ENCODE measurements at places on chromosomes 16 and 17. TPM values are rescaled to one million over a fixed set of nuclear protein-coding genes. Genes with fewer than 3 reads are reported as not detected.

Gene NOTUM
- 4.1 TPM for total RNA-seq

Gene CEP295NL
- total RNA-seq: 1.4 TPM

Gene RAB26
- total RNA-seq: 0.40 TPM

Gene SP2
- 2.0 TPM for total RNA-seq

Gene FSCN2
- total RNA-seq: 2.8 TPM

Gene PROCA1
- total RNA-seq: 0.80 TPM

Gene TIMP2
- total RNA-seq: 94.8 TPM

Gene CHST4
- total RNA-seq: 0.04 TPM

Gene ARHGAP27
- 7.1 TPM for total RNA-seq

GRCh38 chr16:70267516-70267915 lies 15.8 kb upstream of the EXOSC6 start:
- H3K36me3 ChIP-seq: peaks cover 75% of the 10 kb centered on the region
- no peaks in the 10 kb centered on the region for H3K4me1 ChIP-seq
- H3K4me3 ChIP-seq: no peak overlapping the region

DNA sequence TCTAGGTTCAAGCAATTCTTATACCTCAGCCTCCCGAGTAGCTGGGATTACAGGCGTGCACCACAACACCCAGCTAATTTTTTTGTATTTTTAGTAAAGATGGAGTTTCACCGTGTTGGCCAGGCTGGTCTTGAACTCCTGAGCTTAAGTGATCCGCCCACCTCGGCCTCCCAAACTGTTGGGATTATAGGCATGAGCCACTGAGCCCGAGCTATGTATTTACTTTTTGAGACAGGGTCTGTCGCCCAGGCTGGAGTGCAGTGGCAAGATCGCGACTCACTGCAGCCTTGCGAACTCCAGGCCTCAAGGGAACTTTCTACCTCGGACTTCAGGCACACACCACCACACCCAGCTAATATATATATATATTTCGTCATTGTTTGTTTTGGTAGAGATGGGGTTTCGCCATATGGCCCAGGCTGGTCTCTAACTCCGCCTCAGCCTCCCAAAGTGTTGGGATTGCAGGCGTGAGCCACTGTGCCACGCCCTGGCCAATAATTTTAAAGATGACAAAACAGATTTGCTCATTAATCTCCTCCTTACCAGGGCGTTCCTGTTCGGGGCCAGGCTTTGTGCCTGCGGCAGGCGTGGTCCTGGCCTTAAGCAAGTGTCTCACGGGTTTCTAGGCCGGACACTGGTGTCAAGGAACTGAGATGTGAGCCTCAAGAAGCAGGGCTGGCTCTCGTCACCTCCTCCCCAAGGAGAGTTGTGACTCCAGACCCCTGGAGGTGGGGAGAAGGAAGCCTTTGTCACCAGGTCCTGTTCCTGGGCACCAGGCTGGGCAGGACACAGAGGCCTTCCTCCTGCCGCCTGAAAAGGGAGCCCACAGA lies 4.3 kb upstream of the NPW start:
- peak overlapping the region; percentile 29 for H3K27ac ChIP-seq
- peaks cover 17% of the 10 kb centered on the region for H3K27me3 ChIP-seq
- no peaks in the 10 kb centered on the region for H3K36me3 ChIP-seq
- peaks cover 26% of the 10 kb centered on the region for H3K4me1 ChIP-seq
- H3K4me3 ChIP-seq: no peak overlapping the region

DNA sequence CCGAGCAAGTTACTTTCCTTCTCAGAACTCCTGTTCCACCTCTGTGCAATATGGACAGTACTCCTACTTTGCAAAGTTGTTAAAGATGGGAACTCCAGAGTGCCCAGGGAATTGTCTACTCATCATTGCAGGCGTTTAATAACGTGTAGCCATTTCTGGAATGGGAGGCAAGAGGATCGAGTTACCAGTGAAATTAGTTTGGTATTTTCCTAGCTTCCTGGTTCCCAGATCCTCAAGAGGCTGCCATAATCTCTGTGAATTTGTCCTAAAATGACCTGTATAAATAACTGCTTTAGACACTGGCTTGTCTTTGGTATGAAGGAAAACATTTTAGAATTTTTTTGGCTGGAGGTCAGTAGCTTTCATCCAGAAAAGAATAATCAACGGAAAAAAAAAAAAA lies 27.7 kb downstream of the WWOX start:
- DNase-seq: peak; percentile 88
- H3K4me3 ChIP-seq: no peak overlapping the region
- H3K27ac ChIP-seq: no peak overlapping the region

- DNase-seq: no peak
- no peak overlapping the region for H3K4me3 ChIP-seq
- H3K27me3 ChIP-seq: peaks cover 33% of the 10 kb centered on the region
- no peak overlapping the region for H3K27ac ChIP-seq
Measured at GRCh38 chr16:1993731-1994131, 4.0 kb downstream of the SYNGR3 start.

GRCh38 chr16:9380221-9380620 lies 288.8 kb downstream of the HAPSTR1 start:
- no peaks in the 10 kb centered on the region for H3K4me1 ChIP-seq
- no peaks in the 10 kb centered on the region for H3K27me3 ChIP-seq
- H3K27ac ChIP-seq: no peak overlapping the region
- DNase-seq: no peak
- H3K36me3 ChIP-seq: no peaks in the 10 kb centered on the region

DNA sequence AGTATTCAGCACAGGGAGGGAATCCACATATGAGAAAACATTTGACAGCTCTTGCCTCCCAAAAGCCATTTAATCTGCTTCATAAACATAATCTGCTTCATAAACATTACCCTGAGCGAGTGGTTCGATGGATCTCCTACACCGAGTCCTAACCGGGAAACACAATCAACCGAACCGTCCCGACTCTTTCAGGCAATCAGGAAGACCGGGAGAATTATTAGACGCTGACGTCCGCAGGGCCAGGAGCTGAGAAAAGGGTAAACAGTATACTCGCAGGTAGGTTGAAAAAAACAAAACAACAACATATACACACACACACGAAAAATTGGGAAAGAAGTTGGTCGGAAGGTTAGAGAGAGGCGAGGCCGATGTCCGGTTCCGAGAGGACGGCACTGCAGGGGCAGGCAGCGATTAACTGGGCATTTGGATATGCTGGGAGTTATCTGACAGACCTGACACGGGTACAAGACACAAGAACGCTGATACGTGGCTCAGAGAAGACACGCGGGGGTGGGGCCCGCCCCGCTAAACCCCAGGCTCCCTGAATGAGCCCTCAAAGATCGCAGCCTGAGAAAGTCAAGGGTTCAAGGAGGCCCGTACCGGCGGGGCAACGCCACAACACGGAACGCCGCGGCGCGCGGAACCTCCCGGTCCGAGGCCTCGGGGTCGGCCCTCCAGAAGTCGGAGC lies 585 bp downstream of the AP1G1 start:
- peaks cover 5% of the 10 kb centered on the region for H3K36me3 ChIP-seq
- no peaks in the 10 kb centered on the region for H3K27me3 ChIP-seq
- peaks cover 5% of the 10 kb centered on the region for H3K4me1 ChIP-seq
- peak overlapping the region; percentile 78 for H3K4me3 ChIP-seq
- peak; percentile 56 for DNase-seq

DNA sequence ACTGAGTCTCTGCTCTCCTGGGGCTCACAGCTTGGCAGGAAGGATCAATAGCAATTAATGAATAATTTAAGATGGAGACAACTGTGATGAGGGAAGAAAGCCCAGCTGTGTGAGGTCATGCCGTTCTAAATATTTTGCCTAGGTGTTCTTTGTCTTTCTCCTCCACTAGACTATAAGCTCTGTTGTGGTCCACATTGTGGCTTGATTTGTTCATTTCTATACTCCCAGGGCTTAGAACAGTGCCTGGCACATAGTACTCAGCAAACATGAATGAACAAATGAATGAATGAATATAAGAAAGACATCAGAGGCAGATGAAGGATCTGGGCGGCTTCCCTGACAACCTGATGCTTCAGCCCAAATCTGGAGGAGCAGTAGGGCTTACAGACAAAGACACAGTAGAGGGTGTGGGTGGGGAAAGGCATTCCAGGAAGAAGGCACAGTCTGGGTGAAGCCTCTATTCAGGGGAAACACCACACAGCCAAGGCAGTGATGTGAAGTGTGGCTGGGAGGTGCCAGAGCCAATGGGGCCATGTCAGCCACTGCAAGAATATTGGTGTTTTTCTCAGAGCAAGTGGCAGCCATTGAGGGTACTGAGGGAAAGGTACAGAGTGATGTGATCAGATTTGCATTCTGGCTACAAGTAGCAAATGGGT lies 8.3 kb downstream of the CDH13 start:
- H3K4me1 ChIP-seq: peaks cover 42% of the 10 kb centered on the region
- peaks cover 2% of the 10 kb centered on the region for H3K36me3 ChIP-seq
- DNase-seq: no peak
- H3K27ac ChIP-seq: peak overlapping the region; percentile 74
- no peak overlapping the region for H3K4me3 ChIP-seq

DNA sequence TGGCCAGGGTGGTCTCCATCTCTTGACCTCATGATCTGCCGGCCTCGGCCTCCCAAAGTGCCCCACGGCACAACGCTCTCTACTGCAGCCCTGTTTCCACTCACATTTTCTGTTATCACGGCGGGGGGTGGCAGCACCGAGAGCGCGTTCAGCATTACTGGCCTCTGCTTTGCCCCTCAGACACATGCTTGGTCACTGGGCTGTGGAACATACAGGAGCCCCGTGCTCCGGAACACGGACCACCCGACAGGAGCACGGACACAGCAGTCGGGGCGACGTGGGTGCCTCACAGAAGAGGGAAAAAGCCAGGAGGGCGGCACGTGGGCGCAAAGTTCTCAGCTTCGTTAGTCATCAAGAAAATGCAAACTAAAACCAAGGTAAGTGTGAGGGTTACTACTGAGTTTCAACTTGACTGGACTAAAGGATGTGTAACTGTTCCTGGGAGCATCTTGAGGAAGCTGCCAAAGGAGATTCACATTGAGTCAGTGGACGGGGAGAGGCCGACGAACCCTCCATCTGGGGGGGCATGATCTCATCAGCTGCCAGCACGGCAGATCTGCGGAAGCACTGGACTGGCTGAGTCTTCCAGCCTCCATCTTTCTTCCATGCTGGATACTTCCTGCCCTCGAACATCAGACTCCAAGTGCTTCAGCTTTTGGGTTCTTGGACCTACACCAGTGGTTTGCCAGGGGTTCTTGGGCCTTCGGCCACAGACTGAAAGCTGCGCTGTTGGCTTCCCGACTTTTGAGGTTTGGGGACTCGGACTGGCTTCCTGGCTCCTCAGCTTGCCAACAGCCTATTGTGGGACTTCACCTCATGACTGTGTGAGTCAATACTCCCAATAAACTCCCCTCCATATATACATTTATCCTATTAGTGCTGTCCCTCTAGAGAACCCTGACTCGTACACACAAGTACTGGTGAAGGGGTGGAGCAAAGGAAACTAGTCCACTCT lies 106.8 kb downstream of the ZNF778 start:
- H3K4me3 ChIP-seq: no peak overlapping the region
- no peak overlapping the region for H3K27ac ChIP-seq
- DNase-seq: no peak
- peaks cover 7% of the 10 kb centered on the region for H3K36me3 ChIP-seq
- H3K4me1 ChIP-seq: peaks cover 64% of the 10 kb centered on the region

DNA sequence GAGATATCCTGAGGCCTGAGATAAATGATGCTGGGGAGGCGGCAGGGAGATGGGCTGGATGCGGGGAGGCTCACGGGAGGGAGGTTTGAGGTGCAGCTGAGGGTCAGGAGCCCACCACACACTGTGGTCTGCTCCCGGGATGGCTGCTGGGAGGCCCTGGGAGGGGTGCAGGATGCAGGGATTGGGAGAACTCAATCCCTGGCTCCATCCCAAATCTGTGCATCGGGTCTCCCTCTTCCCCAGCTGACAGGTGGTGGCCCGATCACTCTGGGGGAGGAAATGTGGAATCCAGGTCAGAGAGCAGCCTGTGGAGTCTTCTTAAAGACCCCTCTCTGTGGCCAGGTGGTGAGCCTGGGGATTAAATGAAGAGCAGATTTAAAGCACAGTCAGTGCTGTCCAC lies 12.0 kb downstream of the PHB1 start:
- peaks cover 46% of the 10 kb centered on the region for H3K36me3 ChIP-seq
- H3K27ac ChIP-seq: peak overlapping the region; percentile 15
- H3K4me1 ChIP-seq: peaks cover 21% of the 10 kb centered on the region
- peak; percentile 84 for DNase-seq
- H3K4me3 ChIP-seq: no peak overlapping the region

DNA sequence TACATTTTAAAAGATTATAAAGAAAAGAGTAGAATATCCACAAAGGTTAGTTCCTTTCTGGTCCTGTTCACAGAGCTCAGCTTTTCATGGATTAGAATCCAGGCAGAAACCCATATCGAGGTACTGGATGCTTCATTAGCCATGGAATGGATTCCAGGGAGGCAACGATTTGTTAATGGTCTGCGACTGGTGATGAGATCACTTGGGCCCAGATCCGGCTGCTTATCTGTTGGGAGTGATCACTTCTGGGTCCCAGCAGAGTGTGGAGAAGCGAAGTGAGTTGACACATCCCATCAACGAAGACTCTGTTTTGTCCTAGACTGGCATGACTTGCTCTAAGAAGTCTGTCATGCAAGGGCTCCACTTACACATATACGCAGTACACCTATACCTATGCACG lies 165.8 kb downstream of the MAF start:
- no peak for DNase-seq
- no peaks in the 10 kb centered on the region for H3K27me3 ChIP-seq
- H3K4me1 ChIP-seq: peaks cover 31% of the 10 kb centered on the region
- H3K36me3 ChIP-seq: no peaks in the 10 kb centered on the region
- no peak overlapping the region for H3K27ac ChIP-seq
- no peak overlapping the region for H3K4me3 ChIP-seq

GRCh38 chr16:82510789-82511305 lies 115.9 kb upstream of the CDH13 start:
- no peak overlapping the region for H3K27ac ChIP-seq
- no peaks in the 10 kb centered on the region for H3K36me3 ChIP-seq
- no peak for DNase-seq
- H3K27me3 ChIP-seq: no peaks in the 10 kb centered on the region
- peaks cover 12% of the 10 kb centered on the region for H3K4me1 ChIP-seq
- no peak overlapping the region for H3K4me3 ChIP-seq

DNA sequence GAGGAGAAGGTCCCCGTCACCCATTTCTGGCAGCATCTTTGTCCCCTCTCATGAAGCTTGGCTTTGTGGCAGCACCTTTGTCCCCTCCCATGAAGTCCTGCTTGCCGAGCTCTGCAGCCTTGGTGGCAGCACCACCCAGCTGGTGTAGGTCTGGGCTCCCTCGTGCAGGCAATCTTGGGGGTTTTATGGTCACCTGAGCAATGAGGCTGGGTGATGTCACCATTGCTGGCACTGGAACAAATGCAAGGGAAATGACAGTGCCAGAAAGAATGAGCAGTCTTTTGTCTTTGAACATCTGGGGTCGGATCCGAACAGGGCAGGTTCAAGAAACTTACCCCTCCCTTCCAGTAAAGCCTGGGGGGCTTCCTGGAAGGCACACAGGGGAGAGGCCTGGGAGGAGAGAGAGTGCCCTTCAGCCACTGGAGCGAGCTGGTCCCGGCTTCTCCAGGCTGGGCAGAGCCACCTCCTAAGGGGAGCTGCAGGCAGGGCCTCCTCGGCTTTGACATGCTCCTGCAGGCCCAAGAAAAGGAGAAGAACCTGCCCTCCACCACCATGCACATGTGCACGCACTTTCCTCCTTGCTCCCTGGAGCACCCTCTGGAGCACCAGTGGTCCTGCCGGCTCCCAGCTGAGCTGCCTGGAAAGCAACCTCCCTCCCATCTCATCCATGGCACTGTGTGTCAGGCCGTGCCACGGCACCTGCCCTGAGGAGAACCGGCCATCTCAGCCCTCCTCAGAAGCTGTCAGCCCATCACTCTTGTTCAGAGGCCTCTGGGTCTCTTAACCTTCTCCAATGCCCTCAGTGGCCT lies 16.0 kb downstream of the BTBD17 start:
- H3K4me1 ChIP-seq: peaks cover 6% of the 10 kb centered on the region
- no peak overlapping the region for H3K4me3 ChIP-seq
- no peak for DNase-seq
- no peaks in the 10 kb centered on the region for H3K36me3 ChIP-seq
- H3K27me3 ChIP-seq: peaks cover 34% of the 10 kb centered on the region
- H3K27ac ChIP-seq: no peak overlapping the region

Measured in muscle of leg (tissue), 16 donors.